ENCODE measurements at places on chromosomes 4 and X.

- no peak for DNase-seq
Observed at GRCh38 chr4:28350485-28350884, 1489.8 kb downstream of the STIM2 start.

GRCh38 chr4:8538703-8539567 is 41.3 kb upstream of the GPR78 start:
- no peak for DNase-seq

DNA sequence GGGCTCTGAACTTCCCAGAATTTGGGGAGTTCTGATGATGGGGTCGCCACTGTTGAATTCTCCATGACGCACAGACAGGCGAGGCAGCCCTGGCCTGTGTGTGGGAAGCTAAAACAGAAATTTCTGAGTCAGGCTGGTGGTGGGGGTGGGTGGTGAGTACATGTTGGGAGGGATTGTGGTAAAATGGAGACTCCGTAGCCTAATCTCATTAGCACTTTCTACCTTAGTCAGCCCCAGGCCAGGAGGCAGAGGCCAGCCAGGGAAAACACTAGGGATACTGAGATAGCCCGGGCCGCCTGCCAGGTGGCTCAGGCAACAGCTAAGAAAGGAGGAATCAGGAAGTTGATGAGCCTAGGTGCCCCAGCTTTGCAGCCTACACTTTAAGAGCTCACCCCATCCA is 39.3 kb upstream of the NHSL2 start:
- no peak for DNase-seq

DNA sequence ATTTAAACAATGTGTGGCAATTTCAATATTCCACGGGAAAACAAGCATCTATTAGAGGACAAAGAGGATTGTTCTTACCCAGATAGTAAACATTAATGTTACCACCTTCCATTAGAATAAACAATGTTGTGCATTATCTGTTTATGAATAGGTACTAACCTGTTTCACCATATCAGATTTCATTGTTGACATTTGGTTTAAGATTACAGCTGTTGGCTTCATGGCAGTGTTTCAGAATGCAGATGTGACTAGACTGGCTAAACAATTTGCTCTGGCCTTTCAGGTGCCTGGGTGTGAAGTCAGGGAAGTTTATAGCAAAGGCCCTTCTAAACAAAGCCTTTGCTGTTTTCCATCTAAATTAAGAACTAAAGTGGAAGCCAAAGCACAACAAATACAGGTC is 464.7 kb upstream of the FAM47C start:
- no peak for DNase-seq

DNA sequence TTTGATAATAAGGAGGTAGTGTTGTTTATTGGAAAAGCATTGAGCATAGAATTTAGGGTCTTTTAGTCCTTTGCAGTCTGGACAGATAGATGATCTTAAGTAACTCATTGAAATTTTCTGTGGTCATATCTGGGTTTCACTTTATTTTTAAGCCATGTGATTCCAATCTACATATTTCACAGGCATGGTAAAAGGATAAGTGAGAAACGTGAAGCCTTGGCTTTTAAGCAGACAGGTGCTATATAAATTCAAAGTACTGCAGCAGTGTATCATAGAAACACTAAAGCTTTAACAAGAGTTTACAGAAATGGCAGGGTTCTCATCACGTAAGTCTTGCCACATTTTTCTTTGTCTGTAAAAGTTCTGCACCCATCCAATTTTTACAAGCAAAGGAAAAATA is 4.9 kb downstream of the PLS3 start:
- no peak for DNase-seq
